Stimulated activated CD4-positive, alpha-beta T cell treated with anti-CD3 and anti-CD28 coated beads, Interleukin-1b, Interleukin-23, amount 100 ng/mL, for 48 hours (primary cell): ENCODE measurements at places on chromosomes 12 and 14.

DNA sequence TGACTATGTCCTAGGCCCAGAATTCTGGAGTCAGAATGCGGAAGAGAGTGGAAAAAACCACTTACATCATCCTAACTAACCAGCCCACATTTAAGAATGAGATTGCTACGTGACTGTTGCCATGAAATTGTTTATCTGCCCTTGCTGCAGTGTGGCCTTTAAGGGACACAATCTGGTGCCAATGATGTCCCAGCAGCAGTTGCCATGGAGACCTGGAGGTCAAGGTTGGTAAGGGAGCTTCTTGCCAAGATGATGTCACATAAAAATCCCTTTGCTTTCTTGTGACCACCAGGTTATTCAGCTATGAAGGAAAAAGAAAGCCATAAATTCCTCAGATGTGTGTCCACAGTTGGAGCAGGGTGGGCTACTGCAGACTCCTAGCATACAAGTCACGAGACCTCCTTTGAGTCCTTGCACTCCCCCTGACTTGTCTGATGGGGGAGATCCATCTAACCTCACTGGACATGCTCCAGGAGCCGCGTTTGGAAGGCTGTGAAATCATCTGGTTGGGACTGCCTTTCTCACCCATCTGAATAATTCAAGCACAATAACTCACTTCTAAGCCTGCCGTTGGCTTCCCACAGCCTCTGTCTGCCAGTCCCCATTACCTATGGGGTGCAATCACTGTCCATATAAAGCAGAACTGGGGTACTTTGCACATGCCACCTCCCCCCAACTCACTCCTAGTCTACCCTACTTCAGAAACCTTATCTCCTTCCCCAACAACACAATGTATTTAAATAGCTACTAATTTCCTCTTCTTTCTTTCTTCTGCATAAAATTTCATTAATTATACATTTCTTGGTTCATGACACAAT lies 165.6 kb downstream of the ZFP36L1 start:
- DNase-seq: no peak

- DNase-seq: no peak
These were observed 62.4 kb upstream of the TBPL2 start for GRCh38 chr14:55502746-55503284.

- DNase-seq: no peak
These were observed 65.4 kb upstream of the RIC8B start for GRCh38 chr12:106709068-106709511.

- no peak for DNase-seq
These were observed 4.0 kb upstream of the KRT6C start for GRCh38 chr12:52477651-52478050.

DNA sequence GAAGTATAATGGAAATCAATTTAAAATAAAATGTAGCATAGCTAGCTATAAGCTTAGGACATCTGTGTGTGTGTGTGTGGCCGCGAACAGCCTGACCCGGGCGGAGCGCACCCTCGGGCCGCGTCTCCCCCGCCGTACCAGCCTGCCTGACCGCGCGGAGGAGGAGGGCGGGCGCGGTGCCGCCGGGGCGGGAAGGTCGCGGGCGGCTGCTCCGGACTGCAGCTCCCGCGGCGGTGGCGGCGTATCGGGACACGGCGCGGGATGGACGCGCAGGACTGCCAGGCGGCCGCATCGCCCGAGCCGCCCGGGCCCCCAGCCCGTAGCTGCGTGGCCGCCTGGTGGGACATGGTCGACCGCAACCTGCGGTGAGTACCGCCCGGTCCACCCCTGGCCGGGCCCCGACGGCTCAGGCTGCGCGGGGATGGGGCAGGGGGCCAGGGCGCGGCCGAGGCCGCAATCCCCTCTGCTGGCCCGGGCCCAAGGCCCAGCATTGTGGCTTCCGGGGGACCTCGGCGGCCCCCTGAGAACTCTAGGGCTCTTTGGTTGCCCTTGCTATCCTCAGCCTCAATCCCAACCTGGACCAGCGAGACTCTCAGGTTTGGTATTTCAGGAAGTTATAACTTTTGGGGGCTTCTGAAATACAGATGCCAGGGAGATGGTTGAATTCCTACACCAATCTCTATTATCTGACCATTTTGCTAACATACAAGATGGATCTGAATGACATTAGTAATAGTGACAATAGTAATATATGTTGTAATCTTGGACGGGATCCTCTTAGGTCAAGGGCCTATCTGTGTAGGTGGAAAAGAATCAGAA lies at the start of gene ABHD12B:
TSS of gene ABHD12B (plus strand) at position 140 of the 819 bp plus-strand sequence. CDS start at position 262, 122 bp downstream.
- no peak for DNase-seq

DNA sequence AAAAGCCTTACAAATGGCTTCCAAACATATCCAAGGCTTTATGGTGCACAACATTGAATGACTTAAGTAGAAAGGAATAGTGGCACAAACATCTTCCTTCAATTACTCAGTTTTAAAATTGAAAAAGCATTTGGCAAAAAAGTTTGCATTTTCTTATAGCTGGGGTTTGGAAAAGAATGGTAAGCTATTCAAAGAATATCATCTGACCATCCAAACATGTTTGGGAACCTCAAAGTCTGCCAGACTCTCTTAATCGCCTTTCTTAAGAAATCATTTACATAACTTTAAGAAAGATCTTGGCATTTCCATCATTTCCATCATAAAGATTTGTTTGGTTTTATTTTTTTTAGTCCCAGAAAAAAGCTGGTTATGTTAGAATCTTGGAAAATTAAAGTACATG lies 210.1 kb upstream of the PELI2 start:
- DNase-seq: no peak

DNA sequence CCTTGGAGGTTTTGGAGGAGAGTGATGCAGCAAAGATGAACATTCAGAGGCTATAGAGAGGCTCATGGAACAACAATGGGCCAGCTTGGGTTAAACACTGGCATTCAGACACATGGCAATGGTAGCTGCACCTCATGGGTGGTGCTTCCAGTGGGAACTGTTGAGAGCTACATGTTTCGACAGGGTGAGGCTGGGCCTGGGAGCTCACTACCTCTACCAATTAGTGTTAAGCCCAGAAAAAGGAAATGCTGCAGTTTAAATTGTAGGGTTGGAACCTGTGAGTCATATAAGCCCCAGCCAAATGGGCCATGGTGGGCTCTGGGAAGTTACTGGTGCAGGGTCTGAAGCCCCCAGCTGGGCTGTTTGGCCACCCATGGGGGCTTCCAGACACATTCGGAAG lies 279.7 kb downstream of the ZFP36L1 start:
- DNase-seq: no peak

- no peak for DNase-seq
These were observed 19.6 kb upstream of the LDHB start for GRCh38 chr12:21677204-21677603.

- no peak for DNase-seq
These were observed 21.3 kb downstream of the PSMC1 start for GRCh38 chr14:90277581-90278198.

DNA sequence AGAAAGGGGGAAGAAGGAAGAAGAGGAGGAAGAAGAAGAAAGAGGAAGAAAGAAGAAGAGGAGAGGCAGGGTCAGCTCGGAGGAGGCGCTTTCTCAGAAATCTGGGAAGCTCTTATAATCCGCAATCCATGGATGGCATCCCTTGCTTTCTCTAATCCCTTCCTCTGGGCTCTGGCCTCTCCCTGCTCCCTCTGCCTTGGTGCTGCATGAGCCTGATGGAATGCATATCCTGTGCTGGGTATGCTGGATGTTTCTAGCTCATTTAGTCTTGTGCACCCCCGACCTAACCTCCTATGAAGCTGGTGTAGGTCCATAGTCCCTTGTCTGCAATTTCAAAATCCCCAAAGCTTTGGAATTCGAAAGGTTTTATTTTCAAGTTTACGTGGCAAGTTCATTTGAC lies 94.2 kb upstream of the MYL2 start:
- no peak for DNase-seq

DNA sequence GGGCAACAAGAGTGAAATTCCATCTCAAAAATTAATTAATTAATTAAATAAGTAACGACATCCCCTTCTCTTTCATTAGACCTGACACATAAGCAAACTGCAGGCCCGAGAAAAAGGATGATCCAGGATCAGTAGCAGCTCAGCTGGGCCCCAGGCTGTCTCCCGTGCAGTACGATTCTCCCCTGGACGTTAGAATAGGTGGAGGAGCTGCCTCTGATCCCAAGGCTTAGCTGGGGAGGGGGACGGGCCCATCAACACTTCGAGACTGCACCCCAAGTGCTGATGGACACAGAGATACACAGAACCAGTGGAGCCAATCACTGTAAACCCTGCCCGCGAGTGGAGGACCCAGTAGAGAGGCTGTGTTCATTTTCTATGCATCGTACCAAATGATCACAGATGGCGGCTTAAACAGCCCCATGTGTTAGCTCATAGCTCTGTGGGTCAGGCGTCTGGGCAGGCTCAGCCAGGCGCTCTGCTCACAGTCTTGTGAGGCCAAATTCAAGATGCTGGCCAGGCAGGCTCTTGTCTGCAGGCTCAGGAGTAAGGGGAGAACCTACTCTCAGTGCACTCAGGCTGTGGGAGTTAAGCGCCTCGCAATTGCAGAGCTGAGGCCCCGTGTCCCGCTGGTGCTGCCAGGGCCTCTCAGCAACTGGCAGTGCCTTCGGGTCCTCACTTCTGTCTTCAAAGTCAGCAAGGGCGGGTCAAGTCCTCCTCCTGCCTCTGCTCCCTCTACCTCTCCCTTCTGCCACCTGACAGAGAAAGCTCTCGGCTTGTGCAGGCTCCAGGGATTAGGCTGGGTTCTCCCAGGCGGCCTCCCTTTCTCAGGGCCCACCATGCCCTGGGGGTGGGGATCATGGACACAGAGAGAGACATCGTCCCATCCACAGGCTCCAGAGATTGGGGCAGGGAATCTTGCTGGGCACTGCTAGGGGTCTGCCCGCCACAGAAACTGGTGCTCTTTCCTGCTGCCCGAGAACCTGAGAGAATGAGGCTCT lies 26.4 kb downstream of the RIMBP2 start:
- no peak for DNase-seq

DNA sequence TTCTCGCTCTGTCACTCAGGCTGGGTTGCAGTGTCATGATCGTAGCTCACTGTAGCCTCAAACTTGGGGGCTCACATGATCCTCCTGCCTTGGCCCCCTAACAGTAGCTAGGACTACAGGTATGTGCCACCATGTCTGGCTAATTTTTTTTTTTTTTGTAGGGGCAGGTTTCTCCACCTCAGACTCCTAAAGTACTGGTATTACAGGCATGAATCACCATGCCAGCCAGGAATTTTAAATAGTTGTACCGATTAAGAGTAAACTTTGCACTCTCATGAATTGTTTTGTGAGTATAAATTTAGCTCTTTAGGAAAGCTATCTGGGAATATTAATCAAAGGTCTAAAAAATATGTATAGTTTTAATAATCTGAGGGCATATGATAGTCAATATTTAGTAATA lies 25.5 kb downstream of the YEATS4 start:
- no peak for DNase-seq

DNA sequence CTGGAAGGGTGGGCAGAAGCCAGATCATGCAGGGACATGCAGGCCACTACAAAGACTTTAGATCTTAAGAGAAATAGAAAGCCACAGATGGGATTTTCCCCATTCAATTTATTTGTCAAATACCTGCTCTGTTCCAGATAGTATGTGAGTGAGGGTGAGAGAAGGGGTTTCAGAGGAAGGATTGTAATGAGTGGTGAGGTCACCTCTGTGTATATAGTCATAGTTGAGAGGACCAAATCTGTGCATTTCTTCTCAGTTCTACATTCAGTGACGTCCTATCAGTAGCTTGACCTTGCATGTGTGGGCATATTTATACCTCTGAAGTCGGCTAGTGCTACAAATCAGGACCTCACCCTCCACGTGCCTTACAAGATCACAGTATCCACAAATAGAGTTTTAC lies 31.2 kb upstream of the RBM19 start:
- no peak for DNase-seq

GRCh38 chr12:111152561-111152960 lies 216.3 kb downstream of the PHETA1 start:
- no peak for DNase-seq

- no peak for DNase-seq
These were observed 40.3 kb downstream of the SLC38A2 start for GRCh38 chr12:46332260-46332659.

- DNase-seq: no peak
These were observed 463.5 kb upstream of the PDE3A start for GRCh38 chr12:19904819-19905218.

DNA sequence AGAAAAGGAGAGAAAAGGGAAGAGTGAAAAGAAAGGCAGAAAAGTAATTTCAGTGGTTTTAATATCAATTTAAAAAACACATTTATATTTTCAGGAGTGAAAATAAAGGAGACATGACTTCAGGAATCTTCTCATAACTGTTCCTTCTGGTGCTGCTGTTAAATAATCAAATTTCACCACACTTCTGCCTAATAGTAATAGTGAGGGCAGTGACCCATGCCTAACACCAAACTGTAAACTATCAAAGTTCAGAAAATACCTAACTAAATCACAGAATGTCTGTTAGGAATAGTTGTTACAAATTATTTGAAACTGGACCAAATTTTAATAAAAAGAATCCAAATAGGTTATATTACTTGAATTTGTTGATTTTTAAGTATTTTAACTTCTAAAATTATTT lies 169.4 kb downstream of the RPL10L start:
- no peak for DNase-seq

GRCh38 chr14:78790271-78790670 lies 620.1 kb downstream of the NRXN3 start:
- no peak for DNase-seq

GRCh38 chr12:3046441-3047200 lies 30.6 kb upstream of the TSPAN9 start:
- no peak for DNase-seq

DNA sequence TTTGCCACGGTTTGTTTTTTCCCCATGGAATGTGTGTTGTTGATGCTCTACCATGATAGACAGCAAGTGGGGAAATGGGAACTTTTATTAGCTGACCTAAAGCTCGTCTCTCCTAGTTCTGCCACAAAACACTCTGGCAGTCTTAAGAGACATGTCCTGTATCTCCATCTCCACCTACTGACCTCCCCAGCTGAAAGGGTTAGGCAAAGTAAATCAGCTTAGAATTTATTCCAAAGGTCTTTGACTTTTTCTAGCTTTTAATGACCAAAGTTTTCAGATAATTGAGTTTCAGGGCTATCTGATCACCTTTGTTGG lies 9.4 kb upstream of the ADIPOR2 start:
- DNase-seq: no peak

GRCh38 chr12:39043424-39043822 lies 138.0 kb upstream of the CPNE8 start:
- DNase-seq: no peak

GRCh38 chr12:70354787-70355186 lies 11.3 kb upstream of the KCNMB4 start:
- DNase-seq: no peak

DNA sequence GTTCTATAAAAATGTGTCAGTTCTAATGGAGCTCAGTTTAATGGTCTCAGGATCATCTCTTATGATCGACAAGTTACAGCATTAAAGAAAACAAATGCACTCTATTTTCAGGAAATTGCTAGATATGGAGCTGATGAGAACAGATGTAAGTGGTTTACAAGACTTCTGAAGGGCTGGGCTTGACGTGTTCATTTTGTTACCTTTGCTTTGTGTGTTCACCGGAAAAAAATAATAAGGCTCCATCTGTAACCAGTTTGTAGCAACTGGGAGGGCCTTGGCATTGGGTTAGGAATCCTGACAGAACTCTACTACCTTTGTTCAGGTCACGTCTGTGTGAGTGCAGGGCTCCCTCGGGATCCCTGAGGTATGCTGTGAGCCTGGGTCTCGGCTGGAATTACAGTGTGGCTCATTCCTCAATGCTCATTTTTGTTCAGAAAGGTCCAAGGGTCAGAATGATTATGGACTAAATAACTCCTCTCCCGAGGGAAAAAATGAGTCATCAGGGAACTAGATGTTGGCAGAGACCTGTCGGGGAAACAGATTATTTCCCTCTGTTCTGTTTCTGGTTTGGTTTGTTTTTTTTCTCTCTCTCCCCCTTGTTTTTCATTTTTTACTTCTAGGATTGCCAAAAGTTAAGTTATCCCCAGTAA lies 158.0 kb downstream of the SLC5A8 start:
- no peak for DNase-seq
